ENCODE measurements at places on chromosomes 3 and 15.

- DNase-seq: no peak
These were observed 800.3 kb upstream of the GBE1 start for GRCh38 chr3:82561784-82562183.

DNA sequence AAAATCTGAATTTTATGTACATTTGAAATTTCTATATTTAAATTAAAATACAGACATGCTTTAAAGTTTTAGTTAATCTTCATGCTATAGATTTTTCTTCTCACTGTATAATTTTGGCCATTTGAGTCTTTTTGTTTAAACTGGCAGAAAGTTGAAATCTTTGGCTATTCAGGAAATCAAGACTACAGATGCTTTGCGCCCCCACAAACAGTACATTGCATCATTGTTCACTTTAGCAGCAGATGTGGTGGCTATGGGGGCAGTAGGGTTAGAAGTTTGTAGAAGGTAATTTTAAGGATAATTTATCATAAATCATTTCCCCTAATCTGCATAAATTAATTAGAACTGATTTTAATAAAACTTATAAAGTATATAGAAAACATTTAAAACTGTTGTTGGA is 20.9 kb downstream of the SPPL2A start:
- no peak for DNase-seq

GRCh38 chr3:4491855-4492207 is 1.3 kb upstream of the ITPR1 start:
- no peak for DNase-seq

DNA sequence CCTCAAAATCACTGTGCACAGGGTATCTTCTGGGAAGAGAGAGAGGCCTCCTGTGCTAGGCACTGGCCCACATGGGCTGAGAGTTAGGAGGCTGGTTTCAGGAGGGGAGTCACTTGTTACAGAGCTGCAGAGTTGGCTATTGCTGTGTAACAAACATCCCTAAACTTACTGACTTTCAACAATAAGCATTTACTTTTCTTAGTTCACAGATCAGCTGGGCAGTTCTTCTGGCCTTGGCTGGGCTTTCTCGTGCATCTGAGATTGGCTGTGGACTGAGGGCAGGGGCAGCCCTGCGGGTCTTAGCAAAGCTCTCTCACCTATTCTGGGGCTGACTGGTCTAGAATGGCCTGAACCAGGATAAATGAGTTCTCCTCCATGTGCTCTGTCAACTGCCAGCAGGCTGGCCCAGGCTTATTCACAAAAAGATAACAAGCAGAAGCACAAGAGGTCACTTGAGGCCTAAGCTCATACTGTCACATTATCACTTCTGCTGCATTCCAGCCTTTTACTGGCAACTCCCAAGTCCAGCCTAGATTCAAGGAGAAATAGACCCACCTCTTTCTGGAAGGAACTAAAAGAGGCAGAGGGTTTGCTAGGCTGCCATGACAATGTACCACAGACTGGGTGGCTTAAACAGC is 17.2 kb upstream of the RBSN start:
- DNase-seq: no peak

- no peak for DNase-seq
These were observed 281.7 kb upstream of the ROPN1 start for GRCh38 chr3:124273651-124274050.

DNA sequence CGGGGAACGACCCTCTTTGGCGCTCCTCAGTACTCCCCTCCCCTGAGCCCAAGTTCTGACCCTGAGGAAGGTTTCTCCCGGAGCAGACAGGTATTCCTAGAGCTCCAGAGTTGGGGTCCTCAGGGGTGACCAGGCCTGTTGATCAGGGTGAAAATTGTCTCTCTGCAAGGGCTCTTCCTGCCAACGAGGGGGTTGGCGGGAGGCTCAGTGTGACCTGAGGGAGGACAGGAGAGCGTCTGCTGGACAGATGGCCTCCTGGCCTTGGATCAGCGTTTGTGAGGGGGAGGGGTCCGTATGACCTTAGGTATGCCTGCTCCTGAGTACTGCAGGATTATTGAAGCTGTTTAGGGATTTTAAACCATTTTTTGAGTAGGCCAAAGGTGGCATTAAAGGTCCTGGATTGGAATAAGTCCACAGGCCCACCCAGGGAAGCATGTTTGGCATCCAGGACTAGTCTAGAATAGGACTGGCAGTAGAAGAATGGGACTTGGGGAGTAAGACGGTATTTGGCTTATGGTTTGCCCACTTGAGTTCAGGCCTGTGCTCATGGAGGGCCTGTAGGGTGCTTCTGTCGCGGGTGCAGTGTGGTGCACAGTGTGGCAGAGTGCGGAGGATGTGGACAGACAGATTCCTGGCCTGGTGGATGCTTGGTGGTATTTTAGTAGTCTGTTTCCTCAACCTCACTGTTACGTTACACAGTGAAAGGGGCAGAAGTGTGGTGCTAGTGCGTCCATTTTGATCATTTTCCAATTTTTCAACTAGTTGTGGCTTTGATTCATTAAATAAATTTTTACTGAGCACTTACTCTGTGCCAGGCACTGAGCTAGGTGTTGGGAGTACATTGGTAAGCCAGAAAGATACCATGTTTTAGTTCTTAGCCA is 959 bp downstream of the ZNF592 start:
- no peak for DNase-seq

DNA sequence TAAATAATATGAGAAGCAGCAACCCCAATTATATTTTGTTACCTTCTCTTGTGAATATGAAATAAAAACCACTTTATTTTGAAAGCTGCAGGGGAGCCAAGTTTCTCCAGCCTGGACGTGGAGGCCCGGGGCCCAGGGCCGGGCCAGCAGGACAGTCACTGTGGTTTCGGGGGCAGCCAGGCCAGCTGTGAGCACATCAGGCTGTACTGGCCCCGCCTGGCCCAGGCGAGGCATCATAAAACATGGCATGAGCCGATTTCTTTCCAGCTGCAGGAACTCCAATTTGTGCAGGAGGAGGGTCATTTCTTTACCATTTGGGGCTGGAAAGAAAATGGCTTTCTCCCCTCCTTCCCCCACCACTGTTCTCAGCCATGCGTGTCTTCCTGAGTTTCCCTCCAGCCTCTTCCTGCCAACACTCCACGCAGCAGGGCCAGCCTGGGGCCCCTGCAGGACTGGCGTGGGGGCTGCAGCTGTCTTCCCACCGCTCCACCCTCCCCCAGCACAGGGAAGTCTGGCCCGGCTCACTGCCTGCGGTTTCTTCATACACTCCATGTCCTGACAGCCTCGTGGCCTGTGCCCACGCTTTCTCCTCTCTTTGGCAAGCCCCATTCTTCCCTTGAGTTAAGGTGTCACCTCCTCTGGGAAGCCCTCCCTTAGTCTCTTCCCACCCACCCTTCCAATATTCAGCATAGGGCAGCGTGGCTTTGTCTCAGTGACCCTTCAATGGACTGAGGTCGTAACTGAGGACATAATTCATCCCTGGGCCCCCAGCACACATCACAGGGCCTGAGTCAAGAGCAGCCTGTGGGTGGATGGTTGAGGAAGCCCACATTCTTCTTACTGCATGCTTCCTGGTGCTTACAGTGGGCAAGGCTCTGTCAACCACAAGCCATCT is 135.8 kb downstream of the CHSY1 start:
- DNase-seq: no peak

DNA sequence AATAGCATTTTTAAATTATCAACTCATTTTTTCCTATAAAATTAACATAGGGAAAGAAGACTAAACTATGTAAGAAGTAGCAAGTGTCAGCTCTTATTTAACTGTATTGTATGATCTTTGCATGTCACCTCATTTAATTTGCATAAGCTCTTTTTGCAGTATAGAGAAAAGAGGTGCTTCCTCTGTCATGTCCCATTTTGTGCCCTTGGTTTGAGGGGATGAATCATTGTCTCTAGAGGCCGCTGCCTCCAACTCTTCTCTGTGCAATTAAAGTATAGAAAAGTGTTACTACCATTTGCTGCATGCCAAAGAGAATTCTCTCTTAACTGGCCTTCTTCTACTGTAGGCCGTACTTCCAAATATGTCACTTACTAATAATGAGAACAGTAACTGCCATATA is 93.4 kb downstream of the LRRC28 start:
- DNase-seq: no peak

GRCh38 chr15:60660290-60661051 is 181.5 kb upstream of the ICE2 start:
- DNase-seq: no peak

DNA sequence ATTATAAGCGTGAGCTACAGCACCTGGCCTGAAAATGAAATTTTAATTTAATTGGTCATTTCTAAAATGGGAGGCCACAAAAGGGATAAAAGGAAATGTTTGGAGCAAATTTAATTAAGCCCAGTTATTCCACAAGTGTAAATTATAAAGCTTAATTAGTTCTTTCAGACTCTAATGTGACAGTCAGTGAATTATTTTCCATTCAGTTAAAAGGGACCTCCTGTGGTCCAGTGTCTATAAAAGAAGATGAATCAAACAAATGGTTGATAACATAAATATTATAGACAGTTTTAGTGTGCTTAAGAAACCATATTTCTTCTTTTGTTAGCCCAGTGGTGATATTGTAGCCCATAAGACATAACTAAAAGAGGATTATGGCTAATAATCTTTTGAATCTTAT is 66.4 kb downstream of the CNOT10 start:
- DNase-seq: no peak

- DNase-seq: no peak
These were observed 47.0 kb downstream of the MTHFS start for GRCh38 chr15:79849789-79850188.

GRCh38 chr3:114809668-114810413 is 337.2 kb downstream of the ZBTB20 start:
- DNase-seq: no peak

GRCh38 chr15:89825271-89825940 is 10.8 kb upstream of the ANPEP start:
- no peak for DNase-seq

GRCh38 chr3:62365391-62366125 is 7.8 kb downstream of the FEZF2 start:
- no peak for DNase-seq

DNA sequence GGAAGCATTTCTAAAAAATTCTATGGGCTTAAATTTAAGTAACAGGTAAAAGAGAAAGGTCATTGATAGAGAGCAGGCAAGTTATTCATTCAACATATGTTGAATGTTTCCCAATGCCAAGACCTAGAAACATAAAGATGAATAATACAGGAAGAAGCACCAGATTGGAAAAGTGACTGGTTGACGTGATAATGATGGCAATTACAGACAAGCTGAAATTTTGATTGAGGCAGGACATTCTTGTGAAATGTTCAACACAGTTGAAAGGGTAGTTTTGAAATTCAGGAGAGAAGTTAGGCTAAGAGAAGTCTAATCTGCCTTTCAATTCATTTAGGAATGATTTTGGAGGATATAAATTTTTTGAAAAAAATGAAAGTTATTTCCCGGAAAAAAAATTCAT is 536.3 kb upstream of the NAALADL2 start:
- no peak for DNase-seq

DNA sequence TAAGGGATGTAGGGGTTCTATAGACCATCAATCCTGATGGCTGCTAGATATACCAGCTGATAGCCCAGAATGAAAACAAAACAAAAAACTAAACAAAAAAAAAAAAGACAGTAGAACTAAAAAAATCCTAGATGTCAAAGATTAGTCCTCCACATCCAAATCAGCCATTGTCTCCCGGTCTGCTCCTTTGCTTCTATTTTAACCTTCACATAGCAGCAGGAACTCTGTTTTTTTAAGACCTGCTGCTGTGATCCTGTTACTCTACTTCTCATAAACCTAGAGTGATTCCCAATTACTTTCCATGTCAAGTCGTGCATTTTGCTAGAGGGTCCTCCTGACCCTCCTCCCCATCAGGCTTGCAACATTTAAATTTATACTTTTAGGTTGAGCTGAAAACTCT is 2.5 kb downstream of the IFT122 start:
- DNase-seq: no peak

DNA sequence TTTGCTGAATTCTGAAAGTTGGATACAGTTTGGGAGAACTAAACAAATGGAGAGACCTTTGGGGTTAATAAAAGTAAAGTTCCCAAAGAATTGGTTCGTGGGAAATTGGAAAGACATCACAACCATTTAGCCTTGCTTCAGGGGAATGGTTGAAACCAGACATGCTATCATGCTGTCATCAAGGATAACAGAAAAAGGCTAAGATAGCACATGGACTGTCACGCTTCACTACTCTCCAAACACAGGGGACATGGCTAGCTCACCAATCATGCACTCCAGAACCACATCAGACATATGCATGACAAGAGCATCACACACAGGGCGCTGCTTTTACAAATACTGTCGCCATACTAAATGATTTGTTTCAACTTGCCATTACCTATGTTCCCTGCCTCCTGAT is 671.7 kb upstream of the ROBO1 start:
- no peak for DNase-seq

DNA sequence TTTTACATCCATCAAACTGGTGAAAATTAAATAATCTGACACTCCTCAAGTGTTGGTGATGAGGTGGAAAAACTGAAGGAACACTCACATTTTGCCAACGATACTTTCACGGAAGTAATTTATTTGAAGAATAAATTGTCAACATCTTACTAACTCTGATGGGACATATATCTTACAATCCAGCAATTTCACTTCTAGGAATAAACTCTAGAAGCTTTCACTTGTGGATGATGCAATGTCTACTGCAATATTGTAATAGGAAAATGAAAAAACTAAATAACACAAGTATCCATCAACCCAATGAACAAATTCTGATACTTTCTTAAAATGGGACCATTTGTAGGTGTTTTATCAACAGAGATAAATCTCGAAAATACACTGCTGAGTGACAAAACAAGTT is 16.2 kb upstream of the LIPC start:
- DNase-seq: no peak

GRCh38 chr3:44439499-44440295 is 37.8 kb downstream of the ZNF445 start:
- peak; percentile 87 for DNase-seq

GRCh38 chr3:113614402-113614801 is 82.0 kb downstream of the USF3 start:
- DNase-seq: no peak
